ENCODE measurements at places on chromosomes 7 and 10.

DNA sequence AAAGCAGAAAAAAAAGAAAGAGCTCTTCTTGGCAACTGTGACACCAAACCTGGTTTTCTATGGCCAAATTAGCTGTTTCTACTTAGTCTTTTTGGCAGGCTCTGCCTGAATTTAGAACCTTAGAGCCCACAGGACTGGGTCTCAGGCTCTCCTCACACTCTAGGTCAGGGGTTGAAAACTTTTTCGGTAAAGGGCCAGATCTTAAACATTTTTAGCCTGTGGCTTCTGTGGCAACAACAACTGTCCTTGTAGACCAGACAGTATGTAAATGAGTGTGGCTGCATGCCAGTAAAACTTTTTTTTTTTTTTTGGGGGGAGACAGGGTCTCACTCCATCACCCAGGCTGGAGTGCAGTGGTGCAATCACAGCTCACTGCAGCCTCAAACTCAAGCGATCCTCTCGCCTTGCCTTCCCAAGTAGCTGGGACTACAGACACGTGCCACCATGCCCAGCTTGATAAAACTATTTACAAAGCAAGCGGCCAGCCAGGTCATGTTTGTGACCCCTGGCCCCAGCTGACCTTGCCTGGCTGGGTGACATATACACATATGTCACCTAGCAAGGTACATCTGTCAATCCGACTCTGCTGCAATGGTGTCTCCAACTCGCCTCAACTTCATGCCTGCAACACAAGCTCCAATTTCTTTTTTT, 17.4 kb downstream of the KPNA7 start:
- DNase-seq: no peak

GRCh38 chr7:116952635-116953371, 498 bp upstream of the ST7 start:
- DNase-seq: peak; percentile 5

DNA sequence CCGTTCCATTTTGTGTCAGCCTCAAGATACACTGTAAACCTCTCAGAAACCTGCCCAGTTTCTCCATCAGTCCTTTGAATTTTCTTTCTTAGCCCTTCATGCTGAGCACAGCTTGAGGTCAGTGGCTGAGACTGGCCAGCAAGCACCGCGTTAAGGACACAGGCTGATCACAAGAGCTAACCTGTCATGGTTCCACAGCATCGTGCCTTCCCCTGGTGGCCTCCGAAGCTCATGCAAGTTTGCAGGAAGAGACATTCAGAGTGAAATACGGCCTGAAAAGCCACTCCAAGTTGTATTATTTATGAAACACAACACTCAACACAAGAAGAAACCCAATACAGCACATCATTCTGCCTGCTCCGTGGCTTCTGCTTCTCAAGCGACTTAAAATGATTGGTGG, 57.0 kb upstream of the PFKP start:
- no peak for DNase-seq

GRCh38 chr7:191981-192649, at the start of gene FAM20C:
Gene FAM20C (plus strand): TSS chr7:192571. CDS start chr7:193200, 629 bp downstream.
- DNase-seq: no peak

DNA sequence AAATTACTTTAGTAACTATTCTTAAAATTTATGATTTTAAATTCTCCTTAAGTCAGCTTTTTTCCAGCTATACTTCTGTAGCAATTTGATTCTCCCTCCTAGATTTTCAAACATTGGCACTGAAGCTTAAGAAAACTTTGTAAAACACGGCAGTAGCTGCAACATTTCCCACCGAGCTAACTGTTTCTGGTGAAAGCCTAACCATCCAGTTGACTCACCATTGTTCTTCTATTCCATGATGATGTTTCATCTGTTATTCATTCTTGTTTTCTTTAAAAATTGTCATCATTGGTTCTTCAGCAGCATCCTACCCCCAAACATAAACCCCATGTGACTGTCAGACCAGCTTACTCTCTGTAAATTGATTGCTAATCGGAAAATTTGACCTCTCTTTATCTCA, 312.3 kb downstream of the DGKB start:
- DNase-seq: no peak

DNA sequence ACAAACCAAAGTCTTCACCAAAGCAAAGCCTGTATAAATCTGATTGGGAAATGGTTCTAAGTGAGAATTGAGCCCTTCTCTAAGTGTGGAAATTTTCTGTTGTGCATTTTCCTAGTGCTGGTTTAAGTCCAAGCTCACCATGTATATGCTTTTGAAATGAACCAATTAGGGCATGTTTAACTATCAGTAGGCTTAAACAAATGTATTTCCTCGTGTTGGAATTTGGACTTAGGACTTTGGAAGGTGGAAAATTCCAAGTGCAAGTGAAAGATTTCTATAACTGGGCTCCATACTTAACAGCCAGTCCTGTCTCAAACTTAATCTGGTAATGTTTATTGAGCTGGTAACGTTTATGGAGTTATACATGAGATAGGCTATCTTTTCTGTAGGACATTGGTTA, 28.5 kb downstream of the CCNY start:
- no peak for DNase-seq

DNA sequence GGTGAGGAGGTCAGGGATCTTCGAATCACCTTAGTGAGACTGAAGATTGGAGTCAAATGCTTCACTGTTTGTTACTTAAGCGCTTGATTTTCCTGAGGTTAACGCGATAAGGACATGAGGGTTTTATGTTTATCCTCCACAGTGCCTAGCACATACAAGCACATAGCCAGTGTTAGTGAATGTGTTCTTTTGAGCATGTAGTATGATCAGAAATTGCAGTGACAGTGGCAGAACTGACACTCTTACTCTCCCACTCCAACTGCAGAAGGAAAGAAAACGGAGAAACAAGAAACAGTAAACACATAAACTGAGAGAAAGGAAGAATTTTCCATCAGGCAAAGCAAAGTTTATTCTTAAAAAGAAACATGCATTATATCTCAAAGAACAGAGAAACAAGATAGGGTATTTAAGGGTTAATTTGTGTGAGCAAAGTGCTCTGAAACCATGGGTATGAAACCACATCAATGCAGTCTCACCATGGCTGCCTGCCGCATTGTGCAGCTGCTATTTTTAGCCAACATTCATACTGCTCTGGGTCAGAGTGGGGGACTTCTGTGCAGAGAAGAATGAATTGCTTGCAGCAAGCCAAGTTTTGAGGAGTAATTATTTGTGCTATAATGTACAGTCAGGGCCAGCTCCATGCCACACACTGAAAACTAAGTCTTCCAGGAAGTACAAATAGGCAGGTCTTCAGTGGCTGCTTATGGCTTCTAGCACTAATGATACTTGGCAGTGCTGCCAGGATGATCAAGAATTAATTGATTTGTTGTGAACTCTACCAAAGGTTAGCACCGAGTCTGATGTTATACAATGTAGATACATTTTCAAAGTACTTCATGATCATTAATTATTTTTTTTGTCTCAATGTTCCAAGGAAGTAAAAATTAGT, 152.0 kb downstream of the MACC1 start:
- DNase-seq: no peak

DNA sequence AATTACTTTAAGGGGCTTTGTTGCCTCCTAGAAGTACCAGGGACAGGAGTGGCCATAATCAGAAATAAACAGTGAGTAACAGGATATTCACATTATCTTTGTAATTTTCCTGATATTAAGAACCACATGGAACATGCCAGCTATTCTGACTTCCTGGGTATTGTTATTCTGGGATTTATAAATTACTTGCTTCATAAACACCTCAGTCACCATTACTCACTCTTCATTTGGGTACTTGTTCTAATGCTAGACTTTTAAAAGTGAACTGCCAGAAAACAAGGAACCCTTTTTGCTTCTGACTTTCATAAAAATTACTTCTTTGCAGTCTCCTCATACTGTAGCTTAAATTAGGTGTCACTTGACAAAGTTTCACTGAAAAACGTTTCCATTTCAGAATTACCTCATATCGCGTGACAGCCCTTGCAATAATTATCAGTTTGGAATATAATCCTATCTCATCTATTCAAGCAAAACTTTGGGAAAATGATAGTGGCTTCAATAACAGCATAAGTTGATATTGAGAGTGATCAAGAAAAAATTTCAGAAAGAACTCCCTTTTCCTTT, 29.8 kb downstream of the CABCOCO1 start:
- no peak for DNase-seq

DNA sequence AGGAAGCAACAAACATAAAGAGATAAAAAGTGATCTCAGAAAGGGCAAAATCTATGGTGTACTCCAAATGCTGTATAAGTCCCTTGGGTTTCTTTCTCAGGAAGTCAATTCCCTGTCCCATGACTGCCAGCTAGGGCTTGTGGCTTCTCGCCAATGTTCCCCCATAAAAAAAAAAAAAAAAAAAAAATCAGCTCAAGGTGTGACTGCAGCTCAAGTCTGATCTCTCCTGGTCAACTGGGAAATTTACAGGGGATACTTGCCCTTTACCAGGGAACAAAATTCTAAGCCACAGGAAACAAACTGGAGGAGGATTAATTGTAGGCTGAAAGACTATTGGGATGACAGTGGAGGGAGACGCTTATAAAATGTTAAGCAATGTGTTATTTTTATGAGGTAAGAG, 76.0 kb downstream of the PCGF5 start:
- DNase-seq: no peak

GRCh38 chr10:61487506-61487905, 34.3 kb upstream of the TMEM26 start:
- DNase-seq: no peak

DNA sequence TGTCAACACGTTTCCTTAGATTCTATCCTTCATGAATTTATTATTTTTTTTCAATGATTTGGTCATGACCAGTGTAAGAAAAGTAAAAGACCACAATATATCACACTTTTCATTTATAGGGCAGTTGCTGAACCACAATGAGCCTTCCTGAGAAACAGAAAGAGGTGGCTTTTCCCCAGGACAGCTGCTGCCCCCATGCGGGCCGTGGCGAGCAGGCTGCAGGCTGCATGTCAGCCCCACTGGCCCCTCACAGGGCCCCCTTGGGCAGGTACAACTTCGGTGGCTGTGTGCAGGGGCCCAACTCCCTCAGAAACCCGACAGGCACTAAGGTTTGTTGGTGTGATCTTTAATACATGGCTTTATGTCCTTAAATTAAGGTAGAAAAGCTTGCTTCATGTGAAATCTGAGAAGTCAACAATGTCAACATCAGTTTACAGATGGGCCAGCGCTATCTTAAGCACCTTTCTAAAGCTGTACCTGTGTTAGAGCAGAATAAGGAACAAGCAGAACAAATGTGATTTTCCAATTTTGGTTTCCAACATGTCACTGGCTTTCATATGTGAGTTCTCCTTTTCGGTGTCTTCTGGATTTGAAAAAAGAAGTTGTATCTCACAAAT, 10.6 kb downstream of the BEND7 start:
- no peak for DNase-seq

Measured in stimulated activated CD8-positive, alpha-beta memory T cell treated with anti-CD3 and anti-CD28 coated beads, Interleukin-15, amount 100 ng/mL, for 4 hours (primary cell).